ENCODE measurements at places on chromosomes 11 and 22.

DNA sequence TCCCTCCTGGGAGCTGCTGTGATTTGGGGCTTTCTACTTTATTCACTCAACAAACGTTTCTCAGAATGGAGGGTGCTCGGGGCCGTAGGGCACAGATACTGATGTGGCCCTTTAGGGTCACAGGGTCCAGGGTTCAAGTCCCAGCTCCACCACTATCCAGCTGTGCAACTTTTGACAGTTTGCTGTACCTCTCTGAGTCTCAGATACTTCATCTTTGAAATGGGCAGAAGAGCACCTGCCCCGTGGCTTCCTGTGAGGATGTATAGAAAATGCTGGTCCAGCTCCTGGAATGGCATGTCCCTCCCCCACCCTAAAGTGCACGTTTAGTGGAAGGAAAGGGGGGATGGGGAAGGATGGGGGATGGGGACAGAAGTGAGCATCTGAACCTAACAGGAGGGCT, 21.9 kb upstream of the PRR5 start:
- no peak for DNase-seq

DNA sequence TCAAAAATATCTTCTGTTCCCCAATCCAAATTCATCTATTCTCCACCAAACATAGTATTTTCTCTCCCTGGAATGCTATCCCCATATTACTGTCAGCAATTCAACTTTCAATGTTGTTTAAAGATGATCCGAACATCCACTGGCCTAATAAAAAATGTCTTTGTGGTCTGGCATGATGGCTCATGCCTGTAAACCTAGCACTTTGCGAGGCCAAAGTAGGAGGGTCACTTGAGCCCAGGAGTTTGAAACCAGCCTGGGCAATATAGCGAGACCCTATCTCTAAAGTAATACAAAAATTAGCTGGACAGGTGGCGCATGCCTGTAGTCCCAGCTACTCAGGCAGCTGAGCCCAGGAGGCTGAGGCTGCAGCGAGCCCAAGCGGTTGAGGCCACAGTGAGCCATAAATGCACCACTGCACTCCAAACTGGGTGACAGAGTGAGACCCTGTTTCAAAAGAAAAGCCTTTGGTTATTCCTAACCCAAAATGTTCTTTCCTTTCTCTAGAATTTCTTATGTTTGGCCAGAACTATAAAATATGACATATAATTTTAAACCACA, 29.8 kb downstream of the SIK3 start:
- no peak for DNase-seq

DNA sequence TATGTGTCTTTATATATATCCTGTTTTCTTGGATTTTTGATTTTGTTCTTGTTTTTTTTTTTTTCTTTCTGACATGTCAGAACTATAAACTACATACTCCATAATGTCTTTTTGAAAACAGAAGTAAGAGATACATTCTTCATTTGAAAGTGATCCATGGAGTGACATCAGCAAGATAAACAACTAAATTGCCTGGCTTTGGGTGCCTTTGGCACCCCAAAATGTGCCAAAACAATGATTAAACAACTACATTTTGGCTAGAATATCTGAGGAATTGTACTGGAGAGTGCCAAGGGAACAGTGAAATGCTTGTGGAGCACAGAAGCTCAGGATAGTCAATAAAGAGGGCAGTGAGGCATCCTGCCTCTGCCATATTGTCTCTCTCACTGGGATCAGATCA, 766.1 kb upstream of the ANO3 start:
- DNase-seq = no peak

- peak; percentile 80 for DNase-seq
Measured at GRCh38 chr11:73177778-73178539, 35.8 kb upstream of the FCHSD2 start.

- DNase-seq = no peak
Measured at GRCh38 chr11:72576661-72577060, 97.6 kb downstream of the PDE2A start.

- no peak for DNase-seq
Measured at GRCh38 chr11:70525006-70525405, 126.7 kb downstream of the CTTN start.

DNA sequence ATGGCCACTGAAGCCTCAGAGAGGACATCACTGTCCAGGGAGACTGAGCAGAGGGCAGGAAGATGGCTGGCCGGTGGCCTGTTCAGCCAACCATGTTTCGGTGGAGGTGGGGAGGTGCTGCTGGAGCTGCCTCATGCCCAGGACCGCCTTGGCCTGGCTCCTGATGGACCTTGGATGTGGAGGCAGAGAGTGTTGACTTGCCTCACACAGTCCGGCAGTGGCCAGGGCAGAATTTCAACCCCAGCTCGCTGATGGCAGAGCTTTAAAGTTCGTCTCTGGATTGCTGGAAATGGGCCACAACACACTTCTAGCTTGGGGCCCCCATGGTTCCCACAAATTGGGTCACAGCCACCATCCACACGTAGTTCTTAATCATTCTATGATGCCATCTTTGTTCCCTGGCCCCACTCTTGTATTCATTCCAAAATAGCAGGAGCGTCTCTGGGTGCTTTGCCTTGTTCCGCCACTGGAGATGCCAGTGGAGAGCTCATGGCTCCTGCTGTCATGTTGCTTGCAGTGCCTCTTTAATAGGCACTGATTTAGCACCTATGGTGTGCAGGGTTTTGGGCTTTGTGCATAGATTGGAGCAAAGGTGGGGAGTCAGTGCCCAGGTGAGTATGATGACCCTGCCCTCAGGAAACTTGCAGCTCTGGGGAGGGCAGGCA, 5.6 kb downstream of the MAPK8IP1 start:
- no peak for DNase-seq

DNA sequence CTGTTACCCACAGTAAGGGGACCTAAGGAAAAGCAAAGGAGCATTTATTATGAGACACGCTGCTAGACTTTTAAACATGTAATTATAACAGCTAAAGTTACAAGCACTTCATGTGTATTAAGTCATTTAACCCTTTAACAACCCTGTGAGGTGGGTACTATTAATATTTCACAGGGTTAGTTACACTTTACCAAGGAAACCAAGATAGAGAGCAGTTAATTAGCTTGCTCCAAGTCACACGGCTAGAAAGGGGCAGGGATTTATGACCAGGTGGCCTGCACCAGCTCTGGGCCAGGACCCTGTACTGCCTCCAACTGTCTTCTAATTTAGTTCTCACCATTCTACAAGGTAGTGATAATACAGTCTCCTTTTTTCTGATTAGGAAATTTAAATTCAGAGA, 74.9 kb downstream of the RPL27A start:
- no peak for DNase-seq

GRCh38 chr11:9820260-9820659, 156.4 kb downstream of the SWAP70 start:
- no peak for DNase-seq

DNA sequence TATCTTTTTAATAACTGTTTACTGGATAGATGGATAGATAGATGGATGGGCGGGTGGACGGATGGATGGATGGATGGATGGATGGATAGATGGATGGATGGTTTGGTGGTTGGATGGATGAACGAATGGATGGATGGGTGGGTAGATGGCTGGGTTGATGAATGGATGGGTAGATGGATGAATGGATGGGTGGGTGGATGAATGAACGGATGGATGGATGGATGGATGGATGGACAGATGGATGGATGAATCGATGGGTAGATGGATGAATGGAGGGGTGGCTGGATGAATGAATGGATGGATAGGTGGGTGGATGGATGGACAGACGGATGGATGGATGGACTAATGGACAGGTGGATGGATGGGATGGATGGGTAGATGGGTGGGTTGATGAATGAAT, 13.8 kb upstream of the SLC22A12 start:
- no peak for DNase-seq

DNA sequence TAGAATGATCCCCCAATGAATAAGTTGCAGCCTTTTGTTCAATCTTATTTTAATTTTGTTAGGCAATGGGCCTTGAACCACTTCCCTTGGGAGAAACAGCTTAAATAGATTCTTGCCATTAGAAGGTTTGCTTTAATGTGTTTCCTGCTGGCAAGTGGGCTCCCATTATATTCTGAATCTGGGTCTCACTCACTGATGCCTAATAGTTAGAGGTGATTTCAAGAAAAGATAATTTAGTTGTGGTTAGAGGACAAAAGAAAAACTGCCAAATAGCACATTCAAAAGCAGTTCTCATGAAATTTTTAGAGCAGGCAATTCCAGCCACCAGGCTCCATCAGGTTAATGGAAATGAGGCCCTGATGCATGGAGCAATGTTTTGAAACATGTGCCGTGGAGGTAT, 362.6 kb upstream of the CHORDC1 start:
- DNase-seq = no peak

Measured in NCI-H446 (cell line).